ENCODE measurements at places on chromosomes 4 and X.

- DNase-seq, result no peak
Observed at GRCh38 chrX:23662853-23663252, 4.4 kb upstream of the PRDX4 start.

DNA sequence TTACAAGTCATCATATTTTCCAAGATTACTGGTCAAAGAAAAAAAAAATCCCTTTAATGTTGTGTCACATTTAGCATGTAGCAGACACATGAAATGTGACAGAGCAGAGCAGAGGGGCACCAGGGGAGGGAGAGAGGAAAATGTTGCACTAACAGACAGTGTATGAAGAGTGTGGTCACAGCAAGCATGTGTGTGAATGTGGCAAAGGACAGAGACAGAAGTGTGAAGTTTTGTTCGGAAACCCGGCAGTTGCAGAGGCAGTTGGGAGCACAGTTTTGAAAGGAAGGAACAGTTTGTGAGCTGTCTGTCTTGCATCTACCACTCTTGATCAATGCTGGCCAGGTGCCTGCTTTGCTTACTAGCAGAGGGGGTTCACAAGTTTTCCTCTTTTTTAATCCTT, 83.9 kb upstream of the MAP3K15 start:
- DNase-seq, result no peak

DNA sequence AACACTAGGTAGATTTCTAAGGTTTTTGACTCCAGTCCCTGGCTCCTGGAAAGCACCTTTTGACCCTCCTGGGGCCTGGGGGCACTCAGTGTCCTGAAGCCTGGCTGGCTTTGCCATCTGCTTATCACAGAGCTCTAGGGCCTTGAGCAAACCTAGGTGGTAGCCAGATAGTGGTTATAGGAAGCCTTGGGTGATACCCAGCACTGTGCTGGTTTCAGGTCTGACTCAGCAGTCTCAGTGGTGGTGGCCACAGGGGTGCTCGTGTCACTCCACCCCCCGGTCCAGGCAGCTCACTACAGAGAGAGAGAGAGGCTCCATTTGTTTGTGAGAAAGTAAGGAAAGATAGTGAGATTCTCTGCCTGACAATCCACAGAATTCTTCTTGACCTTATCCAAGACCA, 195.8 kb upstream of the ZFP42 start:
- no peak for DNase-seq

- no peak for DNase-seq
Observed at GRCh38 chrX:154458954-154459778, 1.1 kb downstream of the PLXNA3 start.

GRCh38 chr4:95020521-95020920, 262.8 kb downstream of the BMPR1B start:
- DNase-seq, result no peak

DNA sequence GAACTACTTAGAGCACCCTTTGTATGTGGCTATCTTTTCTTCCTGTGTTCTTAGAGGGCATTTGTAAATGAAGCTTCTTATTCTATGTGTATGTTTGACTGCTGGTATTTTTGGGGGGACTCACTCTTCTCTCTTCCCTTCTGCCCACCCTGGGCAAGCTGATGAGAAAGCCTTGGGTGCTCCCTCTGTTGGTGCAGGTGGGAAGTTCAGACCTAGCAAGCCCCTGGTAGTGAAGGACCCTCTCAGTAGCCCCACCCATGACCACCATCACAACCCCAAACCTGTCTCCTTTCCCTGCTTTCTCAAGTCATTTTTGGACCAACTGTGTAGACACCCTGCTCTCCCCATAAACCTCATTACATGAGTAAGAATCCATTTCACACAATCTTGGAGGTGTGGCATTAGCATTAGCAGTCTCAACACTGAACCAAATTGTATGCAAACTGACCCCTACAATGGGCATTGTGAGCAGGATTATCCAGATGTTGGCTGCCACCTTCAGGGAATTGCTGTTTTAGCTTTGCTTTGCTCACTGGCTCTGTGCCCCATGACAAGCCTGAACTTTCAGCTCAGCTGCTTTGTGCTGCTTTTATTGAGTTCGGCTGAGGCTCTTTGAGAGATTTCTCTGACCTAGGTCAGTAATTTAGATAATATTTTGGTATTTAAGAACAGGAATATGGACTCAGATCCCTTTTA, 27.9 kb downstream of the TRIM61 start:
- DNase-seq, result no peak

DNA sequence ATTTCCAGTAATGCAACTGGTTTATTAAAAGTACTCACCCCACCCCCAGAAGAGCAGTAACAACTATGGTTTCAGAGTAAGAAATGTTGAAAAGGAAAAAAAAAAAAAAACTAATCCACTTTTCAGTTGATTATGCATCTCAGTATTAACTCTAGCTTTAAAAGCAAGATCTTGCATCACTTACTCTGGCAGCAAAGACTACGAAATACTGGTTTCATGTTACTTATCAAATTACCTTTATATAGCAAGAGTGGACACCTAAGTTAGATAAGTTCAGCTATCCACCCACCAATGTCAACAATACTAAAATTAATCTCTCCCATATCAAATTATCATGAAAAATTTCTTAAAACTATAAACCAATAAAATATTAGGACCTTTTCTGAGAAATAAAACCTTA, 105.0 kb downstream of the ABCB7 start:
- no peak for DNase-seq

- DNase-seq, result no peak
Observed at GRCh38 chrX:1649621-1650020, 34.8 kb downstream of the ASMT start.

- no peak for DNase-seq
Observed at GRCh38 chr4:154511548-154511947, 19.9 kb upstream of the DCHS2 start.

- DNase-seq, result no peak
Observed at GRCh38 chrX:39984191-39984956, 113.4 kb downstream of the BCOR start.

DNA sequence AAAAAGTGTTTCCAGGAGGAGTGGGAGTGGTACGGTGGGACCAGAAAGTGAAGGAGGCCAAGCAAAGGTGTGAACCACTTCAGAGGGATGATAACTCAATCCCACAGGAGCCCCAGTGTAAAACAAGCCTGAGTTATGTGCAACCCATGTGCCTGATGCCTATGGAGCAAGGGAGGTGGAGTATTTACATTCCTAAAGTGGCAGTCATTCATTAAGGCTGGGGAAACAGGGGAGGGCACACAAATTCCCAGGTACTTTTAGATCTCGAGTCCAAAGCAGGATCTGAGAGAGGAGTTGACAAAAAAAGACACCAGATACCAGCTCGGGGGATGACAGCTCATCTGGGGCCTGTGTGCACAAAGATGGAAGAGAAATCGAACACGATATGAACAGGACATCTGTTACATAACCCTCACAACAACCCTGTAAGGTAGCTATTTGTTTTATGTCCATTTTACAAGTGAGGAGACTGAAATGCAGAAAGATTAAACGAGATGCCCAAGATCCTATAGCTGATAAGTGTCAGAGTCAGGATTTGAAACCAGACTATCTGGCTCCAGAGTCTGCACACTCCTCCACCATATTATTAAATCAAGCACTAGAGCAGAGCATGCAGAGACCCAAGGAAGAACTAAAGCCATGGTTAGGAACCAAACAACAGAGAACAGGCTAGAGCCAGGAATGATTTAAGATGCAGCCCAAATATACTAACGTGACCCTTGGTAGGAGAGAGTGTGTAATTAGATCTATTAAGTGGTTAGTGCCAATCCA, 91.9 kb upstream of the MAPK10 start:
- no peak for DNase-seq
